H1 (cell line): ENCODE measurements at places on chromosomes 6 and 20. TPM values are rescaled to one million over a fixed set of nuclear protein-coding genes. Genes with fewer than 3 reads are reported as not detected.

DNA sequence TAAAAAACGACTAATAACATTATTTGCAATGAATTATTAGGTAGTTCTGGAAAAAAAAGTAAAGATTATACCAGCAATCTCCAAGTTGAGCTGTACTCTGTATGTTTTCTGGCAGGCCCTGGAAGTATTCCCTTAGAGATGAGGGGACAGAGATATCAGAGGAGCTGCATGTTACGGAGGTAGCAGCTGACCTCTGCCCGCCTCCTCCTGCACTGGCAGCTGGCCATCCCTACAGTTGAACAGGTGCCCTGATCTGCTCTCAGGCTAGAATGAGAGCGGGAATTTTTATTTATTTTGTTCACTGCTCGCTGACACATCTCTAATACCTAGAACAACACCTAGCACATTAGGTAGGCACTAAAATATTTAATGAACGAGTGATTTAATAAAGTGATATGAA lies 23.1 kb downstream of the FBXL4 start:
- peaks cover 5% of the 10 kb centered on the region; the same call in 1 of the 2 replicates for H3K4me1 ChIP-seq
- H3K27me3 ChIP-seq = no peaks in the 10 kb centered on the region
- no peaks in the 10 kb centered on the region for H3K36me3 ChIP-seq
- no peak overlapping the region for H3K4me3 ChIP-seq
- no peak for DNase-seq

- no peak overlapping the region for H3K27ac ChIP-seq
- no peaks in the 10 kb centered on the region for H3K36me3 ChIP-seq
- DNase-seq = no peak
- no peak overlapping the region for H3K4me3 ChIP-seq
Observed at GRCh38 chr20:34013554-34013953, 19.8 kb downstream of the RALY start.

DNA sequence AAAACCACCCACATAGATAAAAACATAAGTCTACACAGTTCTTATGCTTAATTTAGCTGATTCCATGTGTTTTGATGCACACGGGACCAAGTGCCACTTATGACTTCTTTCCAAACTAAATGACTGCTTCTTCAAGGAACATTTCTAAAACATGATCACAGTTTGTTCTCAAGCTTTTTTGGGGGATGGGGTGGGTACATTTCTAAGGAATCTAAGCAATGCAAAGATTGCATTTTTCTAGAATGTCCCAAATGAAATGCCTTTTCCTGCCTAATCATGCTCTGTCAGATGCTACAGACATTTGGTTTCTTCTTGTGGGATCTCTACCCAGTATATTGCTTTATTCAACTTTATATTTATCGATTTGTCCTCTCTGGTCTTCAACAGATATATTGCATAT lies 496.8 kb upstream of the JAG1 start:
- no peaks in the 10 kb centered on the region for H3K4me1 ChIP-seq
- H3K27ac ChIP-seq = no peak overlapping the region
- DNase-seq = no peak
- no peaks in the 10 kb centered on the region for H3K27me3 ChIP-seq

DNA sequence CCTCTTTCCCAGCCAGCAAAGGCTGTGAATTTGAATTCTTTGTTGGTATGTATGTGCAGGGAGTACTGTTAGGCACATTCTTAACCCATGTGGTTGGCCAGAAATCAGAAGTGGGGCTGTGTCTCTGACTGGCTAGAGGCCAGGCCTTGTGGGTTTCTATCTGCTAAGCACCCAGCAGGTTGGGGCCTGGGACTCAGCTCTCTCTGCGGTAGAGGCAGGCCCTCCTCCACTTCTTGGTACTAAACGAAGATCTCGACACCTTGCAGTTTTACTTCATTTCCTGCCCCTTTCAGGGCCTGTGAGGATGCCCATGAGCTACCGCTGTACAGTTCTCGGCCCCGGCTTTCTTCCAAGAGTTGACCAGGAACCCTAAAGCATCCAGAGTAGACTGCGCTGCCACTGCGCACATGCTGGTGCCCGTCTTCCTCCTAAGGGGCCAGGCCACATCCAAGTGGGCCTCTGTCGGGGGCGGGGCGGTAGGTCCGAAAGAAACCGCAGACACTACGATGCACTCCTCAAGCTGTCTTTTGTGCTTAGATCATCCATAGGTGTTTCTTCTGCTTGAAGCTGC lies 51.1 kb downstream of the TCP11 start:
- H3K4me1 ChIP-seq = no peaks in the 10 kb centered on the region; the same call in 1 of the 2 replicates
- H3K27me3 ChIP-seq = no peaks in the 10 kb centered on the region
- DNase-seq = no peak
- no peak overlapping the region for H3K27ac ChIP-seq
- no peak overlapping the region for H3K4me3 ChIP-seq
- peaks cover 3% of the 10 kb centered on the region; the same call in 1 of the 2 replicates for H3K36me3 ChIP-seq

DNA sequence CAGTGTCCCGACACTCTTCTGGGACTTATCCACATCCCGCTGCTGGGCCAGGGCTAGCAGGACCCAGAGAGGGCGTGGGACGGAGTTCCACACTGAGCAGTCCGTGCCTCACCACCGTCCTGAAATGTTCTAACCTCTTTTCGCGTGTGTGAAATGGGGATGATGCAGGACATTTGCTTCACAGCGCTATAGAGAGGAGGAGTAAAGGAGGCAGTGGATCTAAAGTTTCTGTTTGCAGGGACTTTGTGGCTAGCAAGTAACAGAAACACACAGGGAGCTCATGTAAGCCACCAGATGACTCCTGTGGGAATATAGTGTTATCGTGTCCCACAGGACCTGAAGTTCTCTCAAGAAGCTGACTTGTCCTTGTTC lies 634 bp downstream of the ITPA start:
- no peaks in the 10 kb centered on the region for H3K27me3 ChIP-seq
- no peak for DNase-seq
- no peak overlapping the region for H3K27ac ChIP-seq
- peak overlapping the region; percentile 96 for H3K4me3 ChIP-seq
- peaks cover 9% of the 10 kb centered on the region for H3K4me1 ChIP-seq

Gene FAM209B
- 0.82 TPM in 1 of 2 replicates, not detected in the other for total RNA-seq
